ENCODE measurements at places on chromosomes 11 and 22.

- no peak for DNase-seq
Observed at GRCh38 chr11:80669620-80670019, 1228.8 kb upstream of the TENM4 start.

GRCh38 chr11:95922536-95923438 is 1.1 kb downstream of the MTMR2 start:
- no peak for DNase-seq

DNA sequence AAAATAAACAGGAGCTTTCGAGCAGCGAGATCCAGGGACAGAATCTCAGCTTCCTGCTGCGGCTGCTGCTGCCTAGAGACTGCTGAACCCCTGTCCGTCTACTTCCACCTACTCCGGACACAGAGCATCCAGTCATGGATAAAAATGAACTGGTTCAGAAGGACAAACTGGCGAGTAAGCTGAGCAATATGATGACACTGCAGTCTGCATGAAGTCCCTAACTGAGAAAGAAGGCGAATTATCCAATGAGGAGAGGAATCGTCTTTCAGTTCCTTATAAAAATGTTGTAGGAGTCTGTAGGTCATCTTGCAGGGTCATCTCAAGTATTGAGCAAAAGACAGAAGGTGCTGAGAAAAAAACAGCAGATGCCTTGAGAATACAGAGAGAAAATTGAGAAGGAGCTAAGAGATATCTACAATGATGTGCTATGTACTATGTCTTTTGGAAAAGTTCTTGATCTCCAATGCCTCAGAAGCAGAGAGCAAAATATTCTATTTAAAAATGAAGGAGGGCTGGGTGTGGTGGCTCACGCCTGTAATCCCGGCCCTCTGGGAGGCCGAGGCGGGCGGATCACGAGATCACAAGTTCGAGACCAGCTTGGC is 11.1 kb upstream of the MS4A2 start:
- DNase-seq, result no peak

GRCh38 chr11:7688238-7688826 is 15.0 kb upstream of the CYB5R2 start:
- DNase-seq, result peak; percentile 30

DNA sequence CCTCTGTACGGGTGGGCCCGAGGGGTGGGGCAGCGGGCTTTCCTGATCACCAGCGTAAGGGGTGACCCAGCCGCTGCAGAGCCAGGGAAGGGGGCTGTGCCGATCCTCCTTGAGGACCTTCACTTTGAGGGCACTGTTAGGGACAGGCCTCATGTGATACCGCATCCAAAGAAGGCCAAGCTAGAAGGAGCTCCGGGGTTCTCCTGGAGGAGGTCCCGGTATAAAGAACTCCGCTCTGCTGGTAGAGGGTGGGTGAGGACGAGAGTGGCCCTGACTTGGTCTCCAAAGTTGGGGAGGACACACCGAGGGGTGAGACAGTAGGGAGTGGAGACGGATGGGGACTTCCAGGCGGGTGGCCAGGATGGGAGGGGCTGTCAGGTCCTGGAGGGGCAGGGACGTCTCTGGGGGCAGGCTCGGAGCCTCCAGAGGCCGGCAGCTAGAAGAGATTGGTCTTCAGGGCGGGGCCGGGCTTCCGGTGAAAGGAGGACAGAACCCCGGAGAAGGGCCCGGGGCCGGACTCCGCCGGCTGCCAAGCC is 4.6 kb downstream of the PHOX2A start:
- DNase-seq, result peak; percentile 21

DNA sequence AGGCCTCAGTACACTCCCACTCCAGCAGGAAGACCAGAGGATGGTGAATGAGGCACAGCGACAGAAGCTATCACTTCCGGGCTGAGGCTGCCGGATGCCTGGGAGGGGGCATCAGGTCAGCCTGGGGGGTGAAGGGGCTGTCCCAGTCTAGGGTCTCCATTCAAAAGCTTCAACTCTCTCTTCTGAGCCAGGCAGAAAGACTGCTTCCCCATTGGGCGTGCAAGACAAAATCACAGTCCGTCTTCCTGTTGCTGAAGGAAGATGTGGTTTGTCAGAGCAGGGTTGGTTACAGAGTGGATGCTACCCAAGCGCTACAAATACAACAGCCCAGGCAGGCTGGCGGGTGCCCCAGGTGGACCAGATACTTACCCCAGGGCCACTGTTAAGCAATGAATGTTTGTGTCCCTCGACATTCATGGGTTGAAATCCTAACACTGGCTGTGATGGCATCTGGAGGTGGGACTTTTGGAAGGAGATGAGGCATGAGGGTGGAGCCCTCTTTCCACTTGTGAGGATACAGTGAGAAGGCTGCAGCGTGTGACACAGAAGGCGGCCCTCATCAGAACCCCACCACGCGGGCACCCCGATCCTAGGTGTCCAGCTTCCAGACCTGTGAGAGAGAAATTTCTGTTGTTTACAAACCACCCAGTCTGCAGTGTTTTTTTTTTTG is 12.0 kb downstream of the UPK3A start:
- DNase-seq, result peak; percentile 71

DNA sequence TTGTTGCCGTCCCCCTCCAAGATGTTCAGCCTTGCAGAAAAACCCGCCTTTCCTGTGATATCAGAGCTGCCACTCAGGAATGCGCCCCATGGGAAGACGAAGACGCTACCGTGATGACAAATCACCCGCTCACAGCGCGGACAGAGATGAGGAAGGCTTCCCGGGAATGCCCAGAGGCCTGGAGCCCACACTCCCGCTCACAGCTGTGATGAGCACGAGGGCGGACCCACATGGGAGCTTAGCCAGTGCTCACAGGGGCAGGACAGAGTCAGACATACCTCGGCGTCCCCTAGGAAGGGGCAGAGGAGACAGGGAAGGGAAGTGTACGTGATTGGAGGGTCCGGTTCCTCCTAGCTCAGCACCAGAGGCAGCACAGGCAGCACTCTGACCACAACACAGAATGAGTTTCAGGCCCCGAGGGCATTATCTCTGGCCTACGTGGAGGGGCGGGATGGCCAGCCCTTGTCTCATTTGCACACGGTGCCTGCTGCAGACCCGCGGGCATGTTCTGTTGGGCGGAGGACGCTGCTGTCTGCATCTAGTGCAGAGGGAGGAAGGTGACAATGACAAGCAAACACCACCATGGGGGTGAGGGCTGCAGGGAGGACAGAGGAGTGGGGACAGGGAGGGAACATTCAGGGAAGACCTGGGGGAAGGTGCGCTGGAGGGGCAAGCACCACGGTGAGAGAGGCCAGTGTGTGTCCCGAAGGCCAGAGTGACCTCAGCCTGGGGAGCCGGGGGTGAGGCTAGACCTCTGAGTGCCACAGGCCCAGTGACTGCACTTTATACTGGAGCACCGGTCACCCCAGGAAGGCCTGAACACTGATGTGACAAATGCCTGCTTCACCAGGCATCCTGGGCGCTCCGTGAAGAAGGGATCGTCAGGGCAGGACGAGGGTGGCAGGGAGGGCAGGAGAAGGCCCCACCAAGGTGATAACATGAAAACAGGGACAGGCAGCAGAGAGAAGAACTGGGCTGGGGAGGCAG is 79.6 kb downstream of the CELSR1 start:
- DNase-seq, result no peak

- no peak for DNase-seq
Observed at GRCh38 chr11:35436581-35437250, 17.4 kb upstream of the SLC1A2 start.

- peak; percentile 68 for DNase-seq
Observed at GRCh38 chr22:29478326-29479276, 1.4 kb upstream of the NEFH start.

DNA sequence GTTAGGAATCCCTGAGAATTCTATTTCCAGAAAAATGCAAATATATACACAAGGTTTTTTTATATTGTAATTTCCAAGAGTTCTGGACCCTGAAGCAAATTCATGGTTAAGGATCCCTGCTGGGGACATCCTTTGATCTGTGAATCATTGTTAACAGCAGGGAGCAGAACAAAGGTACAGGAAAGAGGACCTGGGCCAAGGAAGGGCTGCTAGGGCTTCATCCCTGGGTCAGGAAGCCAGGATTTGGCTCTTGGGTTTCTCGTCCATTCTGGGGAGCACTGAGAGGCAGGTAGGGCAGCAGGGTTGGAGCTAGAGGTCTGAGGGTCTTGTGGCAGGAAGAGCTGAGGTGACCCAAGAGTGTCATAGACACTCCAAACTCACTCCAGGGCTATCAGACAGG is 10.2 kb upstream of the OAF start:
- DNase-seq, result no peak

DNA sequence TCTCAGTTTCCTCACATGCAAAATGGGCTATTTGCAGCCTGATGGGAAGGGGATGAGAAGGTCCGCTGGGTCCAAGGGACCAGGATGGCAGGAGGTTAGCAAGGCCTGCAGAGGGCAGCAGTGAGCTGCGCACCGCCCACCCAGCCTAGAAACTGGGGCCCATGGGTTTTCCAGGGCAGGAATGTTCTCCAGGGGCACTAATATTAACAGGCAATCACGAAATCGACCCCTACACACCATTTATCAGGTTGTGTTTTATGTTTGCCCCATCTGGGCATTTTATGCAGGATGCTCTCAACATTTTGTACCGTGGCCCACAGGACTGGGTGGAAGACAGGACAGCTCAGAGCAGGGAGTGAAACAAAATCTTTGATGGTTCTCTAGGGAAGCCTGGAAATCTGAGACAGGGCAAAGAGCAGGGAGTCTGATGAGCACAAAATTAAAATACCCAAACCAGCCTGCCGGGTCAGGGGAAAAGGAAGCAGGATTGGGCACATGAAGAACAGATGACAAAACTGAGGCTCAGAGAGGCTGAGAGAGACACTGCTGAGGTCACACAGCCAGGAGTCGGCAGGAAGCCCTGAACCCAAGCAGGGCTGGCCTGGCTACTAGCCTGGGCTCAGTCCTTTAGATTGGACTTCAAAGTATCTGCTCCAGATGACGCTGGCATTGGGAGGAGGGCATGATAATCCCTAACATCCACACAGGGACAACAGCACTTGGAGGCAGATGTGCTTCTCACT is 1.6 kb upstream of the BCR start:
- DNase-seq, result peak; percentile 74

DNA sequence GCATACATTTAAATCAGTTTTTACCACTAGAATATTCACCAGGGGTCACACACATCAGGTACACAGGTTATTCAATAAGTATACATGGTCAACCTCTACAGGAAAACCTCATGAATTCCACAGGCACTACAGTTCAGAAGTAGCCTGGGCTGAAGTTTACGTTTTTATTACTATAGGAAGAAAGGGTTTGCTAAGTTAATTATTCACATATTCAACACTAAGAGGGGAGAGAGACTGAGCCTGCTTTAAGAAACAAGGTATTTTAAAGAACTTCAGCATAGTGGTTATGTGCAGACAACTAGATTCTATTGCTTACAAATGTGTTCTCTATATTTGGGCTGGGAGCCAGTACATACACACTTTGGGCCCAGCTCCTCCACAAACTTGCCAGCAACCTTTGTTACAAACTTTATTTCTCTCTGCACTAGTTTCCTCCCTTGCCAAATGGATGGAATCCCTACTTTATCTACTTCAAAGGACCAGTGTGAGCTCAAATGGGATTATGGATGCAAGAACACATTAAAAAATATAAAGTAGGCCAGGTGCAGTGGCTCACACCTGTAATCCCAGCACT is 31.9 kb downstream of the IL18BP start:
- DNase-seq, result no peak

DNA sequence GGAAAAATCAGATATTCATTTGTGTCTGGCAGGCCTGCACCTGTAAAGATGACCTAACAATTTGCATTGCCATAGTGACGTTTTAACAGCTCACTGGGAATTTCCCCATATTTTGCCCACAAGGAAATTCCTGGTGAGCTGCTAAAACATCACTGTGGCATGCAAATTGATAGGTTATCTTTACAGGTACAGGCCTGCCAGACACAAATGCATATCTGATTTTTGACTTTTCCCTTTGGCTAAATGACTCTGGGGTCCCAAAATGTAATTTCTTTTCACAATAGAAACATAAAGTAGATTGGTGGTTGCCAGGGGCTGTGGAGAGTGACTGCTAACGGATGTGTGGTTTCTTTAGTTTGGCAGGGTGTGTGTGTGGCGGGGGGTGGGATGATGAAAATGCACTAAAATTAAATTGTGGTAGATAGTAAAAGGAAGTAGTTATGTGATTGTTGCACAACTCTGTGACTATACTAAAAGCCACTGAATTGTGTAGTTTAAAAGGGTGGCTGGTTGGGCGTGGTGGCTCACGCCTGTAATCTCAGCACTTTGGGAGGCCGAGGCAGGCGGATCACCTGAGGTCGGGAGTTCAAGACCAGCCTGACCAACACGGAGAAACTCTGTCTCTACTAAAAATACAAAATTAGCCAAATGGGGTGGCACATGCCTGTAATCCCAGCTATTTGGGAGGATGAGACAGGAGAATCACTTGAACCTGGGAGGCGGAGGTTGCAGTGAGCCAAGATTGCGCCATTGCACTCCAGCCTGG is 18.5 kb upstream of the FEZ1 start:
- DNase-seq, result peak; percentile 75

GRCh38 chr22:29528144-29528543 is 25.4 kb downstream of the THOC5 start:
- no peak for DNase-seq

DNA sequence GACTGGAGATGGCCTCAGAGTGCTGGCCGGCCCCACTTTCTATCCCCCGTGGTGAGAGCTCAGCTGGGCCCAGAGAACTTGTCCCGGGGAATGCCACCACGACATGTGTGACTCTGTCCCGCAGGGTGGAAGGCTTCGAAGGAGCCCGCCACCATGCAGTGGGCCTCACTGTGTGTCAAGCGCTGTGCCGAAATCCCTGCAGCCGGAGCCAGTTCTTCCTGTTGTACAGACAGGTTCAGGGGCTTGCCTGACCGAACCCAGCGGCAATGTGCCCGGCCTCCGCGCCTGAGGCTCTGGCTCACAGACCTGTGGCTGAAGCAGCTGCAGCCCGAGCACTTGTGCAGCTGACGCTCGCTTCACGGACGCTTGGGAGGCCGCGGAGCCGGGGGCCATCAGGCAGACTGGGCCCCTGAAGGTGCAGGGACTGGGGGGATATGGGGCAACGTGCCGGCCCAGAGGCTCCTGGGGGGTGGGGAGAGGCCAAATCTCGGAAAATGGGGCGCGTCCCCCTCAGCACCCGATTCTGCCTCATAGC is 650 bp downstream of the PPM1F start:
- peak; percentile 45 for DNase-seq

DNA sequence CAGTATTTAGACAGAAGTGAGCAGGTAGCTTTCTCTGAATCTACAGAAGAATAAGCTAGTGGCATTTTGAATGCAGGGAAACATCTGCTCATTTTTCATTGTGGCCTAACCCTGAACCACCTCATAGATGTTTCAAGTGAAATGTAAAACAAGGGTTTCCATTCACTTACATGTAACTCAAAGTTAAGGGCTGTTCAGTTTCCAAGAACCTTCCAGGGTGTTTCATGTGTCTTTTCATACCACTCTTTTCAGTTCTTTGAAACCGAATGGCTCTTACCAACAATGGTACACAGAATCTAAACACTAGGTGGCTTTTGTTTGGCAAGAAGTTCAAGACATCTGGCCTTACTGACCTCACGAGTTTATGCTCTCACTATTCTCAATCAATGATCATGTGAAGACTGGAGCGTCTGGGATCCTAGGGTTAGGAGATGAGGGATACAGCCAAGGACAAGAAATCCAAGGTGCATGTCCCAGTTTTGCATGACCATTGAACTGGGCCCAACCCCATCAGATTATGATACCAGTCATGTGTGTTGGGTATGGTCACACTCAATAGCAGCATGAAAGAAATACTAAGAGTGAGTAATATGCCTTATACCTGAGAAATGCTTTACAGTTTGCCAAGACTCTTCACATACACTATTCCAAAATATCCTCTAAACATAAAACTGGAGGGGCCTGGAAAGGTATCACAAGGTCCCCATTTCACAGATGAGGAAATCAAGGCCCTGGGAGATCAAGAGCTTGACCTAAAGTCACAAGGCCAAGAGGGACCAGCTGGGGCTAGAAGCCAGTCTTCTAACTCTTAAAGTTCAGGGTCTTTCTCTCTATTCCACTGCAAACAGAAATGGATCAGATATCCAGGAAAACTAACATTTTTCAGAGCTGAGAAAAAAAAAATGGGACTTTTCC is 92.7 kb downstream of the ETS1 start:
- no peak for DNase-seq

Measured in activated naive CD4-positive, alpha-beta T cell treated with anti-CD3 and anti-CD28 coated beads, Interleukin-2, amount 10 ng/mL, durations not matched to agents 7 days and 5 days (primary cell).